Suppressor macrophage treated with lipopolysaccharide for 4 hours (primary cell): ENCODE measurements at places on chromosomes 2 and 18.

DNA sequence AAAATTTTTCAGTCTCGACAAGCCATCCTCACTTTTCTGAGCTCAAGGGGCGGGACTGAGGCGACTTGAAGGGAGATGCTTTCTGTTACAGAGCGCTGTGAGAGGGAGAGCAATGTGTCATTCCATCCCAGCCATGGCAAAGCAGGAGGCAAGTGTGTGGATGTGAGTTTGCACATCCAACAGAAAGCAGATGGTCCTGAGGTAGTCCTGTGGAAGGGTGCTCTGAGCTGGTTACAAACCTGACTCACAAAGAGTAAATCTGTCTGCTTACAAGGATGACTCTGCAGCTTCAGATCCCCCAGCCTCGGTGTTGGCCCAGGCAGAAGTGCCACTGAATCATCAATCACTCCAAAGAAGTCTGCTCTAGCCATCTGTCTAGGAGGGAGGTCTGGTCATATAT is 482.0 kb upstream of the DCC start:
- DNase-seq = no peak

- DNase-seq = no peak
These were observed 30.3 kb downstream of the TFCP2L1 start for GRCh38 chr2:121254748-121255147.

DNA sequence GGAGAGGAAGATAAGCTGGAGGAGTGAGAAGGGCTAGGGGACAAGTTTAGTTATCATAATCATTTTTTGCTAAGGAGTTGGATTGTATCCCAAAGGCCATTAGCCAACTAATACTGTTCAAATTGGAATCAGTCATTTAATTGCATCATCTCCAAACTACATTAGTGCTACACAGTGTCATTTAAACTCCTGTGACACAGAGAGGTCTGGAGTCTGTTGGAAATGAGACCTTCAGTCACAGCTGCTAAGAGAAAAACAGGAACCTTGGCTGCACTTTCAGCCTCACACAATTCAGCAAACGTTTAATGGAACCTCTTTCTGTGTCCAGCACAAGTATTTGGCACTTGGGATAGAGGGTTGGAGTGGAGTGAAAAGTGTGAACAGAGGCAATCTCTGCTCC is 175.5 kb upstream of the MGAT5 start:
- no peak for DNase-seq

DNA sequence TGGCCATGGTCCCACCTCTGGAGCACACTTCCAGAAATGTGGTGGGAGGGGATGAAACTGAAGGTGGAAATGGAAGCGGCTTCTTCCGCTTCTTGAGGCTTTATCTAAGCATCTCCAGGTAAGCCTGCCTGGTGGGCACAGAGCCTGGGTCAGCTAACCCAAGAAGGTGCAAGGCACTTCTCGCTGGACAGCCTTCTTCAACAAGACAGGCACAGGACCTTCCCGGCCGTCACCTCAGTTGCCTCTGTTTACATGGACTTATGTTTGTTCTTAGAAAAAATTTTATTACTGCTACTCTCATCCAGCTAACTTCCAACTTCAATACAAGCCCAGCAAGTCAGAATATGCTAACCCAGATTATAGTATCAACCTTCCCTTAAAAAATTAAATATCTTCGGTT is 51.9 kb downstream of the SRD5A2 start:
- no peak for DNase-seq

GRCh38 chr18:8982416-8983183 is 119.9 kb upstream of the NDUFV2 start:
- peak; percentile 26 for DNase-seq

GRCh38 chr2:60370814-60371213 is 182.6 kb downstream of the BCL11A start:
- no peak for DNase-seq

GRCh38 chr2:163269374-163270021 is 430.9 kb upstream of the KCNH7 start:
- DNase-seq = no peak

GRCh38 chr2:207162316-207162715 is 3.4 kb downstream of the KLF7 start:
- DNase-seq = no peak

- peak; percentile 69 for DNase-seq
These were observed 73.3 kb upstream of the SP3 start for GRCh38 chr2:174038462-174038861.

DNA sequence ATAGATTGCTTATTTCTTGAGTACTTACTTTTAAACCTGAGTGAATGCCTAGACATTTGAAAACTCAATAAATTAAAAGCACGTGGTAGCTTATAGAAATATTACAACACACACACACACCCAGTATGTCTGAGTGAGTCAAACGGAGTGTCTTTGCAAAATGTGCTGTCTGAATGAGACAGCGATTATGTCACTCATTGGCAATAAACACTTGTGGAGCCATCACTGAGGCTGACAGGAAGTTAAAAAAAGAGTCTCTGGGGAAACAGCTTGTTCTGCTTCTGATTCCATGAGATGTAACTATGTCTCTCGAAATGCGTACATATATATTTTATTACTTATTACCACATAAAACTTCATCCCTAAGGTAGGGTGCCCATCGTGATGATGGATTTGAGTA is 22.3 kb upstream of the VPS4B start:
- peak; percentile 95 for DNase-seq

DNA sequence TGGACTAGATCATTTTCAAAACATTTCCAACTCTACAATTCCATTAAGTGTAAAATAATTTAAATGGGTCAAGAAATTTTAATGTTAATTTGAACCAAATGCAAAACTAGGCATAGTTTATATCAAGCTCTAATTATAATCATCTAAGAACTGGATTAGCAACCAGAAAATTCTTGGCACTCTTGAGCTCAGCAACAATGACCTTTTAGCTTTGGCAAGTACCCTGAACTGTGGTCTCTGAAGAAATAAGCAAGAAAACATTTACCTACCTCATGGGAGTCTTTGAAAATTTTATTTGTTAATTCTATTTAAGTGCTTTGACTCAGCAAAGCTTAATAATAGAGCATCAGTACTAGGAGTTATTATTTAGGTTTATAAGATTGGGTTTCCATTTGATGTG is 313.2 kb downstream of the SATB2 start:
- no peak for DNase-seq

- DNase-seq = peak; percentile 46
These were observed 42.9 kb upstream of the SLC35F5 start for GRCh38 chr2:113799375-113799774.

DNA sequence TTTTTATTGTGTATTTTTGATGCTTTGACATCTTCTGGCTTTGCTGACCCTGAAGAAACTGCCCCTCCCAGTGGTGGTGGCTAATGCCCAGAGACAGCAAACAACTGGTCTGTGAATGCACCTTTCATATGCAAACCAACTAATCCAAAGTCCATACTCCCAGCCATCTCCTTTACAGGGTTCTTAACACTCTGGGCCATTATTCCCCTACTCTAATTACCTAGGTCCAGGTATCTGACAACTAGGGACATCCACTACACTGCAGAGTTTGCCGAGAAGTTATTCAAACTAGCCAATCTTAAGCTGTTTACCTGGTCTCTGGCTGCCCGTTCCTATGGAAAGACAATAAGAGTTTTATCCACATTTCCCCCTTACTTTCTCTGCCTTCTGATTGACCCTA is 73.6 kb downstream of the FSHR start:
- DNase-seq = no peak

DNA sequence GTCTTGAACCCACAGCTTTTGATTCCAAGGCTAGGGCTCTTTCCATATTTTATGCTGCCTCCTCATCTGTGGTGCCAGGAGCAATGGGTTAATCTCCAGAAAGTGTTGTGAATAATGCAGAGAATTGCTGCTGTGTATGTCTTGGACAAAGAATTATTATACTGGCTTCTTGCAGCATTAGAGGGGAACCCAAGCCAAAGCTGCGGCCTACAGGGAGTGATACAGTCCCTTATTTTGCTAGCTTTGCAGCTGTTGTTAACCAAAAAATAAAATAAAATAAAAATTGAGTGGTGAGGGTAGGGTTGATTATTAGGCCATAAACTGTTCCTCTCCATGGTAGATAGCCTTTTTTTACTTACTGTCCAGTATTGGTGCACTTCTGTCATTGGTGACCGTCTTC is 16.7 kb downstream of the WIPF1 start:
- no peak for DNase-seq

DNA sequence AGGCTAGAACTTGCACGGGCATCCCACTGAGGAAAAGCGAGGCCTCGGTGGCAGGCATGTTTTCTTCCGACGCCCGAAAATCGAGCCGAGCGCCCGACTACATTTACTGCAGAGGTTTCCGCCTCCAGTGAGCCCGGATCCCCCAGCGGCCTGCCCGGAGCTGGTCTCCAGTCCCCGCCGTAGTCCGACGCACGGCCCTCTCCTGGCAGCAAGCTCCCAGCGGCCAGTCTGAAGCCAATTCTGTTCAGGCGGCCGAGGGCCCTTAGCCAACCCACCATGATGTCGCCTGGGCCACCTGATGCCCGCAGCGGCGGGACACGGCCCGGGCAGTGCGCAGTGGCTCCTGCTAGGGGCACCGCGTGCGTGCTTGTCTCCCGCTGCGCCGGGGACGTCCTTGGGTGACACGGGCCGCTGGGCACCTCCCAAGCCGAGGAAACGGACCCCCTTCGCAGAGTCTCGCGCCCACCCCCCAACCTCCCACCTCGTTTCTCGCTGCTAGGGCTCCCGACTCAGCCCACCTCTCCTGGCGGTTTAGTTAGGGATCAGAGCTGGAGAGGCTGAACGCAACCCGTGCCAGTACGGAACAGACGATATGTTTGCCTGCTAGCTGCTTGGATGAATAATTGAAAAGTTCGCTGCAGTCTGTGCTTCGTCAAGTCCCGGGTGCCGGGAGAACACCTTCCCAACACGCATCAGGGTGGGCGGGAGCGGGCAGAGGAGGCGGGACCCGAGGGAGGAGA is 5.3 kb downstream of the ONECUT2 start:
- DNase-seq = no peak

GRCh38 chr2:32058130-32058529 is 5.2 kb upstream of the SPAST start:
- no peak for DNase-seq

GRCh38 chr2:136448986-136449780 is 316.2 kb upstream of the THSD7B start:
- DNase-seq = no peak

GRCh38 chr2:96887493-96888012 is 17.7 kb upstream of the SEMA4C start:
- no peak for DNase-seq

GRCh38 chr2:234257859-234258561 is 207.5 kb downstream of the SPP2 start:
- DNase-seq = peak; percentile 25

DNA sequence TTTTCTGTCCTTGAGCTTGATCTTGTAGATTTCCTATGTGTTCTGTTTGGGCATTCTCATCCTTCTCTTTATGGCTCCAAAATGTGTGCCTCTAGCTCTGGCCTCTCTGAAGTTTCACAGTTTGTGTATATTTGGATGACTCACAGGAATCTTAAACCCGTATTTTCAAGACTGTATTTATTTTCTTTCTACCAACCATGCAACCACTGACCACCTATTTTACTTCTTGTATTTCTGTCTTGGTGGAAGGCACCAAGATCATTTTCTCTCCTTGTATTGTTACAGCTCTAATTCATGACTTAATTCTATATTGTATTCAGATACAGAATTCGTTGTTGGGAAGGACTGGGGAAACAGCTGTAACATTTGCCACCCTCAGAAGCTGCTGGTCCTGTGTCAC is 39.5 kb downstream of the ACSL3 start:
- no peak for DNase-seq

- DNase-seq = peak; percentile 51
These were observed 12.2 kb downstream of the WNT10A start for GRCh38 chr2:218892693-218893348.

DNA sequence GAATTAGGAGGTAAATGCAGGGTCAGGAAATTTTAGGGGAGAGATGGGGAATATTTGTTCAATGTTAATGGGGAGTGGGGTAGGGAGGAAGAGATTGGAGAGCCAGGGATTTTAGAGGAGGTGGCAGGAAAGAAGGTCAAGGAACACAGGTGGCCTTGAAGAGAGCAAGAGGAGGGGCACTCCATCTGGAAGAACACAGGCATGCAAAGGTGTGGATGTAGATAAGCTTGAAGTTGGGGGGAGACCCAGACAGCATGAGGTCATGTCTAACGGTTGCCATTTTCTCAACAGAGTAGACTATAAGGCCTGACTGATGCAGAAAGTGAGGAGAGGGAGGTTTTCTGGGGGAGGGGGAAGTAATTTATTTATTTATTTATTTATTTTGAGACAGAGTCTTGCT is 77.5 kb downstream of the MAIP1 start:
- DNase-seq = no peak

GRCh38 chr2:76281156-76281841 is 570.6 kb upstream of the GCFC2 start:
- DNase-seq = no peak

DNA sequence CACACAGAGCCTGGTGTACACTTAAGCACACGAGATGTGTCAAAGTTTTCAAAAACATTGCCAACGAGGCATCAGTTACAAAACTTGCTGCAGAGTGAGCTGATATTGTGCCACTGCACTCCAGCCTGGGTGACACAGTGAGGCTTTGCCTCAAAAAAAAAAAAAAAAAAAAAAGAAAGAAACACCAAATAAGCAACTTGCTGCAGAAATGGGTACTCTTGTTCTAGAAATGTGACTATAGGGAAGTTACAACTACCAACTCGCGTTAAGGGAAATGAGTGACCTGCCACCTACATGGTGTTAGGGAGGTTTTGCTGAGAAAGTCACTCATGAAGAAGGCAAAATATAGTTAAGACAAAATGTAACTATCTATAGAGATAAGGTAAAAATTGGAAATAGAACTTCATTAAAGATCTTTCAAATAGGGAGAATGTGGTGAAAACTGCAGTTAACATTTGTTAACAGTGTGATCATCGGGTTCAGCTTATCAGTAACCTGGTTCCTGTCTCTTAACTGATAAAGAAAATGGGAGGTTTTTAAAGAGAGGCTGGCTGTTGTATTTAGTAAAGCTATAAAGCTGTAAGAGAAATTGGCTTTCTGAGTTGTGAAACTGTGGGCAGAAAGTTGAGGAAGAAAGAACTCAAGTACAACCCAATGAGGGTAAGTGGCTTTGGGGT is at the start of gene IL1RL1:
TSS of gene IL1RL1 (plus strand) at position 600 of the 677 bp plus-strand sequence. CDS start 26,702 bp downstream, outside the sequence.
- peak; percentile 51 for DNase-seq

DNA sequence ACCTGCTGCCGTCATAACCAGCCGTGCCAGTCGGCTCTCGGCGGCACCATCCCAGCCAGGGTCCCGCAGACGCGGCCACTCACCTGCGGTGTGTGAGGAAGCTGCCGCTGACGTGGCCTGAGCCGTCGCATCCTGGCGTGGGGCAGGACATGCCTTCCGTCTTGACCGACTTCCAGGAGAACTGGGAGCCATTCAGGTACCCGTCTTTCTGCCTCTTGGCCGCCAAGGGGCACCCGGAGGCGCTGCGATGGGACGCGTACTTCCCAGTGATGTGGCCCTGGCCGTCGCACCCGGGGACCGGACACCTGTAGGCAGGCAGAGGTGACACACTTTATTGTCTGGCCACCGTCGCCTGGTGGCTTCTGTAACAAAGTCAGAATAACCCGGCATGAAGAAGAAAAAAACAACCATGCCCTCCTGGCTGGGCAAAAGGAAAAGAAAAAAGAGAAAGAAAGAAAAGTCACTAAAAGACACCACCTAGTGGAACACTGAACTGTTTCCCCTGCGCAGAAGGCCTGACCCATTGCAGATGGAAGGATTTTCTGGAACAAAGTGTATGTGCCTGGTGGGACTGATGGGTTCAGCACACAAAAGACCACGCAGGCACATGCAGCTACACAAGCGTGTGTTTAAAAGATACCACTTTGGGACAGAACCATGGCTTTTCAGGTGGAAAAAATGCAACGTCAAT is 94.9 kb upstream of the PXDN start:
- DNase-seq = no peak
